Adipose tissue (tissue), 3 donors: ENCODE measurements at places on chromosomes 7 and 10. TPM values are rescaled to one million over a fixed set of nuclear protein-coding genes. Genes with fewer than 3 reads are reported as not detected.

The SH2B2 gene
- polyA plus RNA-seq = 7.8 TPM

The FANK1 gene
- 1.2 TPM for polyA plus RNA-seq

The CH25H gene
- 12.0 TPM for polyA plus RNA-seq

The HOXA2 gene
- 0.20 TPM for polyA plus RNA-seq

The LIPM gene
- 0.04 TPM for polyA plus RNA-seq
